NCI-H1930 (cell line): ENCODE measurements at places on chromosomes 3 and 15.

DNA sequence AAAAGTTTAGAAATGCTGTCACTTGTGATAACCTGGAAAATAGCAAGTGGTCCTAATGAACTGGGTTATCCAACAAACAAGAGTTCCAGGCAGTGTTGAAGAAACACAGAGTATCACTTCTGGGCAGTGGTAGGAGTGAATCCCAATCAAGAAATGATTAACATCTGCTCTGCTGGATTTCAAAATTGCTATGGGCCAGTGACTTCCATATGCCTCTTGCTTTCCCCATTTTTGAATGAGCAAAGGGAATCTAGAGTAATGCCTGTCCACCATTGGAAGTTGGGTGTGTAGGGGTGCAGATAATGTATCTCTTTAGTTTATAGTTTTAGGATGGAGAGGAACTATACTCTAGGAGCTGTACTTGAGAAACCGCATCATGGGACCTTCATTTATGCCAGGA, 236.5 kb downstream of the RPLP1 start:
- no peak for DNase-seq

GRCh38 chr15:67879440-67880129, 39.7 kb upstream of the RNU6-1 start:
- no peak for DNase-seq

DNA sequence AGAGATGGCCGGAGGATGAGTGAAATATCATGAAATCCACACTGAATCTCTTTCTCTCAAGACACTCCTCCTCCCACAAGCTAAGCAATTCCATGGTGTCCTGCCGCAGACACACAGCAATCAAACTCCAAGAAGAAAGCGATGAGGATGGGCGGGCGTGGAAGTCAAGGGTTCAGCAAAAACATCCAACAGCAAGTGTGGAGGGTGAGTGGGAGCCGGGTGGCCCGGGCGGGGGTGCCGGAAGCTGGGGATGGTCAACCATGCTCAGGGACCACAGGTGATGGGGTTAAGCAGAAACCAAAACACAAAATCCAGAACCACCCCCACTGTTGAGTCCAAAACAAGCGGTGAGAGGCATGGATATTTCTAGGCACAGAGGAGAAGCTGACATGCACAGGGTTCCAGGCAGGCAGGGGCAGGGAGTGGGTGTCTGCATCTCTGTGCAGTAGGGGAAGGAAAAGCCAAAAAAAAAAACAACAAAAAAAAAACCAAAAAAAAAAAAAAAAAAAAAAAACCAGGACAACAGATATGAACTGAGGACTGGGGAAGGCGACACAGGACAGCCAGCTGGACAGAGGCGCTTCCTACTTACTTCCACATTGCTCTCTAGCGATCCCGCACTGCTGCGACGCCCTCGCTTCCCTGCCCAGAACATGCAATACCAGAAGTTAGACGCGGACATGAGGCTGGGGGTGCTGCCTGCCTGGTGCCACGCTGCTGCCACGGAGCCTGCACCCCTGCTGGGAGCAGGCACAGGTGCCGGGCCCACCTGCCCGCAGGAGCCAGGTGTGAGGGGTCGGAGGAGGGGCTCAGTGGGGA, 61.0 kb upstream of the RPL32 start:
- no peak for DNase-seq

GRCh38 chr15:50046867-50047266, 72.2 kb downstream of the ATP8B4 start:
- no peak for DNase-seq

DNA sequence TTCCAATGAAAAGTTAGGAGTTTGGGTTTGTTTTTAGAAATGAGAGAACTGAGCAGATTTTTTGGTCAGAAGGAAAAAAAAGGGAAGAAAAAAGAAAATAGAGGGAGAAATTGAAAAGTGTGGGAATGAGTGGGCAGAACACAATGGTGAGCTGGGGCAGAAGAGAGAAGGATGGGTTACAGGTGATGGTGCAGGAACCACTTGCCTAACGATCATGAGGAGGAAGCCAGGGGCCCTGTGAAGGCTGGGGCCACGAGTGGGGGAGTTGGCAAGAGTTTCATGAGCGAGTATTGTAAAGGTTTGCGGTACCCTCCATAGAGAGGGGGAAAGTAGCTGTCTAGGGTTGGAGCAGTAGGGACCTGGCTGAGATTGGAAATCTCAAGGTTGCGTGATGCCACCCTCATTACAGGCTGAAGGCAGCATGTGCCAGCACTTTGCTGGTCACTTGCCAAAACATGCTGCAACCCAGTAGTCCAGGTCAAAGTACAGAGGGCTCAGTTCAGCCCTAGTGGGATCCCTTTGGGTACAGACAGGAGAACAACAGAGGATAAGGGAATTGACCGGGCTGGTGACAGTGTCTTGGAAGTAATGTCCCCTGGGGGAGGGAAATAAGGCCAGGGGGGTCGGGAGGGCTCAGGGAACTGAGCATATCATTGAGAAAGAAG, 6.6 kb downstream of the IVD start:
- no peak for DNase-seq

GRCh38 chr3:158659454-158660237, 12.8 kb downstream of the LXN start:
- no peak for DNase-seq
